Tongue (tissue), 3 donors: ENCODE measurements at places on chromosomes 6 and 20. TPM values are rescaled to one million over a fixed set of nuclear protein-coding genes. Genes with fewer than 3 reads are reported as not detected.

The BEND6 gene
- 4.9 TPM for total RNA-seq

The LY6G6F gene
- total RNA-seq: 0.82 TPM

The FAM184A gene
- total RNA-seq: 16.4 TPM

The THBS2 gene
- total RNA-seq: 89.3 TPM

The ADGRF1 gene
- total RNA-seq: 9.4 TPM

The LINC00237 gene
- total RNA-seq: not detected

The HLA-DQA2 gene
- total RNA-seq: 0.31 TPM
